Stimulated activated CD4-positive, alpha-beta T cell treated with anti-CD3 and anti-CD28 coated beads, TNF-alpha, amount 100 ng/mL, for 24 hours (primary cell): ENCODE measurements at places on chromosomes 12 and 14.

DNA sequence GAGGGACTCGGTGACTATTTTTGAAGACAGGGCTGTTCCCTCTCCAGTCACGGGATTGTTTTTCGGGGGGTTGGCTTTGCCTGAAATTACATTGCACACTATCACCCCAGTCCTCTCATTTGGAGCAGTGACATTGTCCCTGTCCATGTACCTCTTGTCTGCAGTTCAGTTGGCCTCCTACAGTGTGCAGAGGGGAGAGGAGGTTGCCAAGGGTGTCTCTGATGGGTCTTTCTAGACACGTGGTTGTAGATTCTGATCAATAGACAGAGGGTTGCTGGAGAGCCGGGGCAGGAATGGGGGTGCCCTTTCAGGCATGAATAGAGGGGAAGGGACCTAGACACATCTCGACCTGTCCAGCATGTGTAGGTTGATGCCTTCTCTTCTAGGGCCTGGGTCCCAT, 1.2 kb downstream of the TMEM120B start:
- DNase-seq: no peak

DNA sequence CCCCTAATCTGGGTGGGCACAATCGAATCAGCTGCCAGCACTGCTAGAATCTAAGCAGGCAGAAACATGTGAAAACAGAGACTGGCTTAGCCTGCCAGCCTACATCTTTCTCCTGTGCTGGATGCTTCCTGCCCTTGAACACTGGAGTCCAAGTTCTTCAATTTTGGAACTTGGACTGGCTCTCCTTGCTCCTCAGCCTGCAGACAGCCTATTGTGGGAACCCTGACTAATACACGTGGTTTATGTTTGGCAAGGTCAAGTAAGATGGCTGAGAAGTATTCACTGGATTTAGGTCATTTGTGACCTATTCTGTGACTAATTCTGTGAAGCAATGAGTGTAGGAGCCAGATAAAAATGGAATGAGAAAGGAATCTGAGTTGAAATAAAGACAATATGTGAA, 11.0 kb downstream of the GPR135 start:
- no peak for DNase-seq

DNA sequence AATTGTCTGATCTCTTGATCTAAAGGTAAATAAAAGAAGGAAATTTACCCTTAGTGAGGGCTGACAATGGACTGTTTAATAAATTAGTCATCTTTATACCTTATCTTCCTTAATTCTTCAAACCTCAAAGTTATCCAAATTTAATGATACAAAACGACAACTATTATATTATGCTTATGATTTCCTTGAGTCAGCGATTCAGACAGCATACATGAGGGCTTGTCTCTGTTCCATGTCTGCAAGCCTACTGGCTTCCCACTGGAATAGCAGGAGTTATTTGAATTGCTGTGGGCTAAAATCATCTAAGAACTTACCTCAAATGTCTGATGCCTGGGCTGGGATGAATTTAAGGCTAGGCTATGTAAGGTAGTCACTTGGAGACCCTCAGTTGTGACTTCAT, 197.2 kb upstream of the MDGA2 start:
- no peak for DNase-seq

DNA sequence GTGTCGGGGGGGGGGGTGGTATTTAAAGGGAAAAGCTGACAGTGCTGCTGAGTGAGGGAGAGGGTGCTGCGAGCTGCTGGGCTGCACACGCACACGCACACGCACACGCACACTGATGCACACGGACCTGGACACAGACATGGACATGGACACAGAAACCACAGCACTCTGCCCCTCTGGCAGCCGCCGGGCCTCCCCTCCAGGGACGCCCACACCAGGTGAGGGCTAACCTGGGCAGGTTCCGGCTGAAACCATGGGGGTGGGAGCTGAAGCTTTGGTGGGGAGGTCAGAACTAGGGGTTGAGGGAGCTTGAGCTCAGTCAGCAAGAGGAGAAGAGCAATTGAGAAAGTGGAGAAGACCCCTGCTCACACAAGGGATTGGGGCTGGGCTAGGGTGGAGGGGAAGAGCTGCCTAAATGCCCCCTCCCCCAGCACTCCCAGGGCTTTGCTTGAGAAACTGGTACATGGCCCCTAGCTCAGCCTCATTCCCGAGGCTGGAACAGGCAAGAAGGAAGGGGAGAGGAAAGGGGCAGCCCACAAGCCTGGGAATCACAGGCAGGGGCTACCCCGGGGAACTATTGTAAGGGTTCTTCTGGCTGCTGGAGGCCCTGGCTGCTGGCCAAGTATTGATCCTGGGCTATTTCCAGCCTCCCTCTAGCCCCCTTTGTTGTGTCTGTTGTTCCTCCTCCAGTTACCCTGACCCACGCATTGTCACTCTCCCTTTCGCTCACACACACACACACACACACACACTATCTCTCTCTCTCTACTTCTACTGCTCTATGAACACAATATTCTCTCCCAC, at the start of gene REM2:
Gene REM2 (plus strand): TSS at position 50 of the 804 bp plus-strand sequence. CDS start 66 bp downstream, at position 116.
- no peak for DNase-seq

DNA sequence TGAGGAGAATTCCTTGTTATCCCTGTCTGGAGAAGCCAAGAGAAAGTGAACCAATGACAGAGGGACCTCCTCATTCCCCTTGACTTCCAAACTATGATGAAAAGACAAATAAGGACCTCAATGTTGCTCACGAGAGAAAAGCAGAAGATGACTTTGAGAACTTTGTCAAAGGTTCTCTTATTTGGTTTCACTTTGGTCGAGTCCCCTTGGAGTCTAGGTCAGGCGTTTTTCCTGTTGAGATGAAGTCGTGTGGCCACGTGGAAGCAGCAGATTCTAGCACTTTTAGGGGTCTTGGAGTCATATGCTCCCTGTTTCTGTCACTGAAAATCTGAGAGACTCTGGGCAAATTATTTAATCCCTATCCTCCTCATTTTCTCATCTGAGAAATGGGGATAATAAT, 33.8 kb upstream of the COL2A1 start:
- no peak for DNase-seq

GRCh38 chr12:6038160-6038559, 86.3 kb downstream of the VWF start:
- peak; percentile 12 for DNase-seq
